Activated gamma-delta T cell treated with anti-CD3 and anti-CD28 coated beads, Interleukin-2, amount 50 U/mL, for 16 hours (primary cell): ENCODE measurements at places on chromosomes 13 and 19.

- DNase-seq: no peak
Measured at GRCh38 chr19:53594811-53595509, 36.8 kb upstream of the DPRX start.

- DNase-seq: no peak
Measured at GRCh38 chr19:41420101-41420880, 6.9 kb downstream of the B3GNT8 start.

DNA sequence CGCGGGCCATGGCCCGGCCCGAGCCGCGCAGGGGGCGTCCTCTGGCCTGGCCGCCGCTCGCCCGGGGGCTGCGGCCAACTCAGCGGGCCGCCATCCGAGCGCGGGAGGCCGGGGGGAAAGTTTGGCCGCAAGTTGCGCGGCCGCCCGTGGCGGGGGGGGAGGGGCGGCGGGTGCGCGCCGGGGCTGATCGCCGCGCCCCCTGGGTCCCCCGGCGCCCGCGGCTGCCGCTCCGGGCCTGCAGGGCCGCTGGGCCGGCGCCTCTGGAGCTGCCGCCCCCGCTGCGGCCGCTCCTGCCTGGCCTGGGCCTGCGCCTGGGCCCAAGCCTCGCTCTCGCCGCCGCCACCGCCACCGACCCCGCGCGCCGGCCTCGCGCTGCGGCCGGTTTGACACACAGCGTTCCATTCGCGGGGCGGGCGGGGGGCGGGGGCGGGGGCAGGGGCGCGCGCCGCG, at the start of gene NR2F6:
NR2F6 (minus strand) TSS at position 385 of the 450 bp plus-strand sequence. CDS start 699 bp downstream, outside the sequence.
- DNase-seq: no peak

DNA sequence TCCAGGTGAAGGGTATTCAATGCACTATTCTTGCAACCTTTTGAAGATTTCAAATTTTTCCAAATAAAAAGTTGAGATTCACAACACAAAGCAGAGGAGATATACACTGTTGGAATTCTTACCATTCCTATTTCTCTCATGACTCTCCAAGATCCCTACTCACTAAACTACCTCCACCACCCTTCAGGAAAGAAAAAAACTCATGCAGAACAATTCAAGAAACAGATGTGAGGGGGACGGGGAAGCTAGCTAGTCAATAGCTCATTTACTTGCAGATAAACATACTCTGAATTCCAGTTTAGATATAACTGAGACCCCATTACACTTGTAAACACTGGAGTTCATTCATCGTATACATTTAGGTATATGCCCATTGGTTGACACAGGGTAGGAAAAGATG, 90.0 kb upstream of the SERP2 start:
- no peak for DNase-seq

- peak; percentile 81 for DNase-seq
Measured at GRCh38 chr19:12639901-12640613, 26.5 kb downstream of the MAN2B1 start.

DNA sequence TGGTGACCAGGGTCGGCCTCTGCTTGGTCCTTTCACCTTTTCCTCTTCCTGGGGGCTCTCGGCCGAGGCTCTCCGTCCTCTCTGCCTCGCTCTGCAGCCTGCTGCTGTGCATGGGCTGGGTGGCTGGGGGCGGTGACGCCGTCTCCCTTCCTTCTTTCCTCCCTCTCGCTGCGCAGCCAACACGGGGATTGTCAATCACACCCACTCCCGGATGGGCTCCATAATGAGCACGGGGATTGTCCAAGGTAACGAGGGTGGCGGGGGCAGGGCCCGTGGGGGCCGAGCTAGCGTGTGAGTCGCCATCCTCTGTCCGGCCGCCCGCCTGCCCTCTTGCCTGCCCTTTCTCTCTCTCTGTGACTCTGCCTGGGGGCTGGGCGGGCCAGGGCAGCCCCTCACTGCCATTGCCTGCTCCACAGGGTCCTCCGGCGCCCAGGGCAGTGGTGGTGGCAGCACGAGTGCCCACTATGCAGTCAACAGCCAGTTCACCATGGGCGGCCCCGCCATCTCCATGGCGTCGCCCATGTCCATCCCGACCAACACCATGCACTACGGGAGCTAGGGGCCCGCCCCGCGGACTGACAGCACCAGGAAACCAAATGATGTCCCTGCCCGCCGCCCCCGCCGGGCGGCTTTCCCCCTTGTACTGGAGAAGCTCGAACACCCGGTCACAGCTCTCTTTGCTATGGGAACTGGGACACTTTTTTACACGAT, 7.1 kb downstream of the YIPF2 start:
- no peak for DNase-seq

GRCh38 chr13:78586706-78587105, 16.6 kb downstream of the POU4F1 start:
- no peak for DNase-seq

- no peak for DNase-seq
Measured at GRCh38 chr19:49907745-49908446, 11.2 kb upstream of the IL4I1 start.

DNA sequence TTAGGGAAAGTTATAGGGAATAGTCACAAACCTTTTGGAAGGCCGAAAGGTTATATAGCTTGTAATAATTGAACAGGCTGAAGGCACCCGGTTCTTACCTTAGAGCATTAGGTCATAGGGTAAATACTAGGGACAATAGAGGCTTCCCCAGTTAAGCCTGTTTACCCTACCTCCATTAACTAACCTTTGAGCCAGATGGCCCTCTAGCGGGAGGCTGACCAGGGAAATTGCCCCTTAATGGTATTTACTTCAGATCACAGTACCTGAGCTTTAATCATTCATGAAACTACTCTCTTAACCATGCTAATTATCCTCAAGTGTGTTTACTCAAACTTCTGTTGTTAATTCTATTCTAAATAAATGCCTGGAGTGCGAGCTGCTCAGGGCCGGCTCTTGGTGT, 20.4 kb upstream of the ZNF83 start:
- no peak for DNase-seq

DNA sequence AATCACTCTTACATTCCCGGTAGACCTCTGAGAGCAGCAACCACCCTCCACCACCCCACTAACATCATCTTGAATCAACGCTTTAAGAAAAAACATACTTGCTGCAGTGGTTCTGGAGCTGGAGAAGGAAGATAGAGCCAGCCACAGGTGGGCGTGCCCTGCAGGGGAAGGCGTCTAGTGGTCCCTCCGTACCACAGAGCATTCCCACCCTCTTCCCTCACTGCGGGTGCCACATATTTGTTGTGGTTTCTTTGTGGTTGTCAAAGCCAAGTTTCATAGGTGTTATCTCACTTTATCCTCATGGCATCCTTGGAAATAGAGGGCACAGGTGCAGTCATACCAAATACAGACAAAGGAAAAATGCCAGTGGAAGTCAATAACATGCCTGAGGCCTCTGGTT, 22.2 kb downstream of the COL4A2 start:
- DNase-seq: no peak

GRCh38 chr13:46698014-46698413, 98.9 kb downstream of the ESD start:
- no peak for DNase-seq

GRCh38 chr13:99902657-99903056, 68.9 kb downstream of the ZIC5 start:
- DNase-seq: no peak

GRCh38 chr19:46040125-46040524, 677 bp downstream of the IGFL4 start:
- no peak for DNase-seq

DNA sequence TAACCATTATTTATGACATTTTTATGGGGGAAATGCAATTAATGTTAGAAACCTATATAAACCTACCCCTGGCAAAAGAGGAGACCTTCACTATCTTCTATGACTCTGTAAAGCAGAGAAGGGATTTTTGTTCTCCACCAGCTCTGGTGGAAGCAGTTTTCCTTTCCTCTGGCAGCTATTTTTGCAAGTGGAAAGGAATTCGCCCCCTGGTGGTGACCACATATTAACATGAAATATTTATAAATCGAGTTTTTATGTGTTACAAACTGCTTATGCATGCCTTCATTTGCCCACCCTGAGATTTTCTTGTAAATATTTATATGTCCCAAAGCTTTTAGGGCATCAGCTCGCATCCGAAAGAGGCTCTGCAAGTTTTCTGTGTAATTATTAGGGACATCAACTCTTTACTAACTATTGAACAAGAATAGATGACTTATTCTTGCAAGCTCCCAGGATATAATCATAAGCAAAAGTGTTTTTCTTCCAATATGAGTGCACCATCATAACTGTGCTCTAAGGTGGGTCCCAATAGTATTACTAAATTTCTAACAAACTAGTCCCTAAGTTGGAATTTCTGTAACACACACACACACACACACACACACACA, 62.4 kb downstream of the SERTM1 start:
- no peak for DNase-seq

- DNase-seq: no peak
Measured at GRCh38 chr13:45909089-45909488, 57.5 kb upstream of the SIAH3 start.

GRCh38 chr13:44620057-44620456, 43.9 kb upstream of the TSC22D1 start:
- DNase-seq: no peak

- no peak for DNase-seq
Measured at GRCh38 chr13:93231867-93232266, 5.3 kb downstream of the GPC6 start.

- DNase-seq: no peak
Measured at GRCh38 chr13:74203576-74203975, 69.4 kb upstream of the KLF12 start.

GRCh38 chr13:110391273-110391672, 84.2 kb downstream of the COL4A2 start:
- no peak for DNase-seq

- DNase-seq: no peak
Measured at GRCh38 chr13:60273971-60274527, 110.3 kb upstream of the DIAPH3 start.

- no peak for DNase-seq
Measured at GRCh38 chr19:42560731-42561130, 32.5 kb upstream of the CEACAM1 start.

DNA sequence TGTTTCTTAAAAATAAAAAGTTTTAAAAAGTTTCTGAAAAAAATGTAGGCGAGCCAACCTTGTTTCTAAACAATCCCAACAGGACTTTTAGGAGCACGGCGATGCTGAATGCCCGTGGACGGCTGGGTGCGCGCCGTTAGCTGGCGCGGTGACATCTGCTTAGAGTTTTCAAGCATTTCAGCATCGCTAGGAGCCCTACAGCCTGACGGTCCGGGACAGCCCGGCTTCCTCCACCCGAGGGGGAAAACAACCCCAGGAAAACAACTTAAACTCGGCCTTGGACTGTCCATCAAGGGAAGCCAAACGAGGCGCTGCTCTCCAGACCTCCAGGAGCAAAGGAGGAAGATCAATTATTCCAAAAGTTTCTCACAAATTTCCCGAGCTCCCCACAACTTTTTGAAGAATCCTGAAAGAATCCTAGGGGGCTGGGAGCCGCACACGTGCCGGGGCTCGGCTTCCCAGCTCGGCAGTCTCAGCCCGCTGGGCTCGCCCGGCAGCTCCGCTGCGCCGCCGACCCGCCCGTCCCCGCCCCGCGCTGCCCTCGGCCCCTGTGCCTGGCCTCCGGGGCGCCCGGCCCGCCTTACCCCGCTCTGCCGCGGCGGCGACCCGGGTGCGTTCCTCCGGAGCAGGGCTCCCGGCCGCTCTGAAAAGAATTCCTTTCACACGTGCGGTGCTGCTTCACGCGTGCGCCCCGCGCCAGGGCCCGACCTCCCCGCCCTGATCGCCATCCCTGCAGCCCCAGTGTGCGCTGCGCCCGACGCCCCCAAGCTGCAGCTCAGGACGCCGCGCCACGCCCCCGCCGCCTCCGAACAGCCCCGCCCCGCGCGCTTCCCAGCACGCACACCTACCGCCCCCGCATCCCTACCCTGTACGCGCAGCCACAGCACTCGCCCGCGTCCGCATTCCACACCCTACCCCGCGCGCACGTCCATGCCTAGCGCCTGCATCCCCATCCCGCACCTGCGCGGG, at the start of gene GJA3:
GJA3 (minus strand) TSS at position 747 of the 969 bp plus-strand sequence. CDS start 17,764 bp downstream, outside the sequence.
- DNase-seq: peak; percentile 32
